RKO (cell line): ENCODE measurements at places on chromosomes 6 and 20.
A peak's percentile ranks its signal among the peaks of the same experiment; 100 is the strongest.

DNA sequence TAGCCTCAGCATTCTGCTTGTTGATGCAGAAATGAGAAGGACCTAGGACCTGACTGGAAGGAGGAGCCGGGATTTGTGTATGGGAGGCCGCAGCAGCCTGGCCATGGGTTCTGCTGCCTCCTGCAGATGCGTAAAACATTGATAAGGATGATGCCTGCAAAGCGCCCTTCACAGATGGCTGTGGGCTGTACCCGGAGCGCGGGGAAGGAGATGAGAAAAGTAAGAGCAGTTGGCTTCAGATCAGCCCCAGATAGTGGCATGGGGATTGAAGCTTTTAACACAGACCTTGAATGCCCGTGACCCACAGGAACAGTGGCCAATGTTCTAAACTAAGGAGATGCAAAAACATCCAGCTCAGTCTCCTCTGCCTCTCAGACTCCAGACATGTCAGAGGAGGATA, 136.4 kb upstream of the KCNG1 start:
- no peak for DNase-seq

- DNase-seq = no peak
These were observed 33.5 kb upstream of the RIMS4 start for GRCh38 chr20:44843876-44844275.

DNA sequence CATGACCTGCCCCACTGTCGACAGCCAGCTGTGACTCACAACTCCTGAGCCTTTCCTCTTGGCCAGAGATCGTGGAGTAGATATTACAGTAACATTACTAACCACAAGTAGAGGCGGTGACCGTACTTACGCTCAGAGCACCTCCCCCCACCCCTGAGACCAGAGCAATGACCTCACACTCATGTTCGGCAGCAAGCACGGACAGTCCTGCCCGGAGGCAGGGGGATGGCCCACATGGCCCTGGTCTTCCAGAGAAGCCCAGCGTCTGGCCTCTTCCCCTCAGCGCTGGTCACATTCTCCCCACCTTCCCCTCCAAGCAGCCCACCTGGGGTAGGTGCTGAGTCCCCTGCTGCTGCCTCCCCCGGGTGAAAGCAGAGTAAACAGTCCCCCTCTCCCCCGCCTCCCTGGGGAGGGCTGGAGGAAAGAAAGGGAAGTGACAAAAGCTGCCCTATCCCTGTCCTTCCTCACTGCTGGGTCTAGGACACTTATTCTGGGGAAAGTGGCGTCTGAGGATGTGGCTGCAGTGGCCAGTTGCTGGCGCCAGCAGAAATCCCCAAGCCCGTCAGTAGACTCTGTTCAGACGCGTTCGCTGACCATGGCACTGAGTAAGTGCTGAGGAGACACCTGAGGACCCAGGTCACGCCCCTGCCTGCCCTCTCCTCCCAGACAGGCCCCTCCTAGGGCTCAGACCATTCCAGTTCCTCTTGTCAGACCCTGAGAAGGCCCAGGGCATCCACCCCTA, 68.5 kb downstream of the MRPL14 start:
- DNase-seq = peak; percentile 90

GRCh38 chr20:7302250-7302649, 534.8 kb downstream of the BMP2 start:
- no peak for DNase-seq

GRCh38 chr20:46770330-46771194, 61.1 kb downstream of the SLC2A10 start:
- DNase-seq = peak; percentile 33
